ENCODE measurements at places on chromosomes 7 and 10. TPM values are rescaled to one million over a fixed set of nuclear protein-coding genes. Genes with fewer than 3 reads are reported as not detected.
A peak's percentile ranks its signal among the peaks of the same experiment; 100 is the strongest.

TAS2R41 gene
- total RNA-seq: 0.25 TPM

PNLIPRP3 gene
- total RNA-seq: not detected

DNA sequence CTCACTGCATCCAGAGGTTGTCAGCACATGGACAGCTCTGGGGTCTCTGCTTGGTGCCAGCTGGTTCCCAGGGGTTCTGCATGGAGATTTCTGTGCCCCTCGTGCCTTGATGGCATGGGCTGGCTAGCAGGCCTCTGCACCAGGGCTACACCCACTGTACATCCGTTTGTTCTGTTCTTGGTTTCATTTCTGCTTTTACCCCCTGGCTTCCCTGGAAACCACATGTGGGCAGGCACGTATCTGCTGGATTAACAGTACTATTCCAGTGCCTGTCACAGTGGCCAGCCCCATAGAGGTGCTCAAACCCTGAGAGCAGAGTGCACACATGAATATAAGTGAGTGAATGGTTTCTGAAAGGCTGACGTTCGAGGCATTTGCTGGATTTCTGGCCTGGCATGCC lies 207.2 kb upstream of the GPR26 start:
- H3K4me3 ChIP-seq: no peak overlapping the region
- H3K27me3 ChIP-seq: no peaks in the 10 kb centered on the region
- H3K27ac ChIP-seq: no peak overlapping the region
- DNase-seq: no peak
- H3K4me1 ChIP-seq: no peaks in the 10 kb centered on the region

DNA sequence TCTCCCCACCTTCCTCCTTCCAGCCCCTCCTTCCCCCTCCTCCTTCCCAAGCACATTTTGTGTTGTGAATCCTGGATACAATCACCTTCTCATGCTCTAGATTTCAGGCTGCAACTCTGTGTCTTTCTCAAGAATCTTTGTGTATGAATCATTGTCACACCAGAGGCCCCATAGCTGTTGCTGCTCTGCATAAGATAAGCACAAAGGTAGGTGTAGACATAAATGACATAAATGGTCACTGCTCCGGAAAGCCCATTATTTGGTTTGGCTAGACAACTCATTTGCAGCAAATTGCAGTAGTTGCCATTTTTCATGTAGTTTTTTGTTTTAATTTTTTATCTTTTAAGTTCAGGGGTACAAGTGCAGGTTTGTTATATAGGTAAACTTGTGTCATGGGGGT lies 216.3 kb upstream of the NRP1 start:
- no peaks in the 10 kb centered on the region for H3K36me3 ChIP-seq
- H3K4me1 ChIP-seq: no peaks in the 10 kb centered on the region
- DNase-seq: no peak
- H3K27me3 ChIP-seq: no peaks in the 10 kb centered on the region
- H3K27ac ChIP-seq: no peak overlapping the region
- no peak overlapping the region for H3K4me3 ChIP-seq

- H3K36me3 ChIP-seq: no peaks in the 10 kb centered on the region
- no peak for DNase-seq
- H3K27ac ChIP-seq: no peak overlapping the region
- H3K4me3 ChIP-seq: no peak overlapping the region
Observed at GRCh38 chr7:50246551-50246950, 58.0 kb upstream of the IKZF1 start.

CYP3A5 gene
- total RNA-seq: 21.9 TPM

DNA sequence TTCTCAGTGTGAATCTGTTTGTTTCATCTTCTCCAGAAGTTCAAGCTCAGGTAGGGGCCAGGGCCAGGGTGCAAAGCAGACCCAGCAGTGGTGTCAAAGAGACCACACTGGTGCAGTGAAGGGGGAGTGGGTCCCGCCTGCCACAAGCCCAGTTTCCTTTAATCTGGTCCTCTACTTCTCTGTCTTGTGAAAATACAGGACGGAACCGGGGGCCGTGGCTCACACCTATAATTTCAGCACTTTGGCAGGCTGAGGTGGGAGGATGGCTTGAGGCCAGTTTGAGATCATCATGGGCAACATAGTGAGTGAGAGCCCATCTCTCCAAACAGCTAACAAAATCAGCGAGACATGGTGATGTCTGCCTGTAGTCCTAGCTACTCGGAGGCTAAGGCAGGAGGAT lies 109.0 kb downstream of the SLIT1 start:
- H3K36me3 ChIP-seq: no peaks in the 10 kb centered on the region
- no peaks in the 10 kb centered on the region for H3K27me3 ChIP-seq
- H3K4me3 ChIP-seq: no peak overlapping the region

DNA sequence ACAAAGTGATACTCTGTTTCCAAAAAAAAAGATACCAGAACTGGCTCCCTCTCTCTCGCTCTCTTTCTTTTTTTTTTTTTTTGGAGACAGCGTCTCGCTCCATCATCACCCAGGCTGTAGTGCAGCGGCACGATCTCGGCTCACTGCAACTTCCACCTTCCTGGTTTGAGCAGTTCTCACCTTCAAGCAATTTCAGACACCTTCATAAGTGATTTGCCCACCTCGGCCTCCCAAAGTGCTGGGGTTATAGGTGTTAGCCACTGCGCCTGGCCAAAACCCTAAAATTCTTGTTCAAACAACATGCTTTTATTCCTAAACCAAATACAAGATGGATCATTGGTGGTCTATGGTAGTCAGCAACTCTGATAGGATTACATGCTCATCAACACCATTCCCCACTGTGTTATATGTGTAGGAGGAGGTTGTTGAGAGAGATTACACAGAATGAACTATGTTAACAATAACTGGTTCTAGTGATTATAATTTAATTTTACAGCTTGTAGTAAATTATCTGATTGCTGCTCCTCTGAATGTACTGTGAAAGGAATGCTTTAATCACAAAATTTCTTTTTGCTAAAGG lies 15.5 kb downstream of the ACBD5 start:
- H3K36me3 ChIP-seq: peaks cover 19% of the 10 kb centered on the region
- H3K4me1 ChIP-seq: no peaks in the 10 kb centered on the region
- DNase-seq: no peak
- no peak overlapping the region for H3K27ac ChIP-seq
- H3K27me3 ChIP-seq: no peaks in the 10 kb centered on the region

DNA sequence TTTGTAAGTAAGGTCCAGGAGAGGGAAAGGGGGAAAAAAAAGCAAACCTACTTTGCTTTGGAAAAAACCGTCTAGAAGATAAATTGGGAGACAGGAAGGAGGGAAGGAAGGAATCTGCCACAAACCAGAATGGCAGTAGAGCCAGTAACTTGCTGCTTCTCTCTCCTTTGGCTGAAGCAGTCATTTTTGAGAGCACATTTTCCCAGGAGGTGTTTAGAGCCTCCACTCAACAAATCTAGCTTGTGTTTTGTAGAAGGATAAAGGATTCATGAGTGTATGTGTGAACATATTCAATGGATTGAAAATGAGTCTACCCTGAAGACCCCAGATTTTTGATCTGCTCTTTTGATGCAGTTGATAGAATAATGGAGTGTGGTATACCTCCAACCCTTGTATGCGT lies 2.6 kb downstream of the NRG3 start:
- H3K36me3 ChIP-seq: no peaks in the 10 kb centered on the region
- H3K27me3 ChIP-seq: peaks cover 7% of the 10 kb centered on the region
- H3K4me3 ChIP-seq: no peak overlapping the region
- no peak for DNase-seq
- H3K4me1 ChIP-seq: peaks cover 3% of the 10 kb centered on the region

- H3K4me1 ChIP-seq: no peaks in the 10 kb centered on the region
- H3K4me3 ChIP-seq: no peak overlapping the region
- no peak for DNase-seq
- no peak overlapping the region for H3K27ac ChIP-seq
- no peaks in the 10 kb centered on the region for H3K27me3 ChIP-seq
Observed at GRCh38 chr7:114720725-114721124, 201.2 kb upstream of the MDFIC start.

CYP2C8 gene
- total RNA-seq: 0.33 TPM

- DNase-seq: no peak
- H3K27me3 ChIP-seq: no peaks in the 10 kb centered on the region
- no peak overlapping the region for H3K4me3 ChIP-seq
- peaks cover 17% of the 10 kb centered on the region for H3K36me3 ChIP-seq
- no peak overlapping the region for H3K27ac ChIP-seq
- no peaks in the 10 kb centered on the region for H3K4me1 ChIP-seq
Observed at GRCh38 chr7:158742065-158742821, 37.6 kb upstream of the NCAPG2 start.

DNA sequence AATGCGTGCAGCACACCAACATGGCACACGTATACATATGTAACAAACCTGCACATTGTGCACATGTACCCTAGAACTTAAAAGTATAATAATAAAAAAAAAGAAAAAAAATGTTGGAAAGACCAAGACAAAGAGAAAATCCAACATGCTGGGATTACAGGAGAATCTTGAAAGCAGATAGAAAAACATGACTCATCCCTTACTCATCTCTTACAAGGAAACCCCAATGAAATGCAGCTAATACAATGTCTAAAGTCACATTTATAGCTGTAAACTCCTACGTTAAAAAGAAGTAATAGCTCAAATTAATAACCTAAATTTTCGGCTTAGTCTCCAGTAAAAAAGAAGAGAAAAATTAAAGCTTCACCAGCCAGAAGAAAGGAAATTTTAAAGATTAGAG lies 47.5 kb upstream of the DGKB start:
- H3K27me3 ChIP-seq: no peaks in the 10 kb centered on the region
- no peaks in the 10 kb centered on the region for H3K36me3 ChIP-seq
- H3K4me1 ChIP-seq: no peaks in the 10 kb centered on the region
- H3K27ac ChIP-seq: no peak overlapping the region
- H3K4me3 ChIP-seq: no peak overlapping the region

DNA sequence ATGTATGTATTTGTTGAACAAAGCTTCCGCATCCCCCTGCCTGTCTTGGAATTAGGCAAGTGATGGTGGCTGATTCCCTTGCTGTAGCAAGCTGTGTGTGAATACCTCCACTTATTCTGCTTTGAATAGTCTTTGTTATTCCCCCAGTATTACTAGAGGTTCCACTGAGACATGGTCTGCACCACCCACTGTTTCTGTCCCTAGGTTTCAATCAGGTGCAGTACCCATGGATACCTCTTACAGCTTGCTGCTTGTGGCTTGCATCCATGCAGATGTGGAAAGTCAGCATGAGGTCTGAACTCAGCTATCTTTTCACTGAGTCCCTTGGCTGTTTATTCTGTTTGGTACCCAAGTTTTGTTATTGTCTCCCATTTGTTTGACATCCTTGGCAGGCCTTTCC lies 447.4 kb downstream of the GRM8 start:
- H3K27me3 ChIP-seq: no peaks in the 10 kb centered on the region
- H3K4me1 ChIP-seq: no peaks in the 10 kb centered on the region
- no peak overlapping the region for H3K4me3 ChIP-seq
- H3K36me3 ChIP-seq: no peaks in the 10 kb centered on the region

DNA sequence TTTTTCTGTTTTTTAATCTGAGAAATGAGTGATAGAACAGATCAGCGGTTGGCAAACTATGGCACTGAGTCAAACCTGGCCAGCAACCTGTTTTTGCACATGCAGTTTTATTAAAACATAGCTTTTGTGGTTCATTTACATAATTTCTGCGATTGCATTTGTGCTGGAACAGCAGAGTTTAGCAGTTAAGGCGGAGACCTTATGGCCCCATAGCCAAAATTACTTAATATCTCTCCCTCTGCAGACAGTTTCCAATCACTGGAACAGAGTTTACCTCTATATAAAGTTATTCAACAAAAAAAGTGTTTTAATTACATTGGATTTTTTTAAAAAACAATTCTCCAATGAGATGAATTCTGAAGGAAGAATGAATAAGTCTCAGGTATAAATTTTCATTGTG lies 212.1 kb downstream of the DGKB start:
- DNase-seq: no peak
- no peak overlapping the region for H3K27ac ChIP-seq
- no peaks in the 10 kb centered on the region for H3K27me3 ChIP-seq
- H3K4me3 ChIP-seq: peak overlapping the region; percentile 14
- peaks cover 15% of the 10 kb centered on the region for H3K4me1 ChIP-seq

DNA sequence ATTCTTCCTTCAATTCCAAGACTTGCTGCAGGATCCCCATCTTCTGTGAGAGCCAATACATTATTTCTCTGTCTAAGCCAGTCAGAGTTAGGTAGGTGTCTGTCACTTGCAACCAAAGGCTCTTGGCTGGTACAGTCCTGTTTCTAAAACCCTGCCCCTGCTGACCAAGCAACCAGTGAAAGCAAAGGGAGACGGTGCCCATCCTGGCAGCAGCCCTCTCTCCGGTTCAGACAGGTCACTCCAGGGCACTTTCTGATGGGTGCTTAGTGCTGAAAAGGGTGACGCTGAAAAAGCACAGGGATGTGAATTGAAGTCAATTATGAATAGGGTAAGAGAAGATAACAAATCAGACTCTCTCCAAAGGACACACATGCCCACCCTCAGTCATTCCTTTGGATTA lies 37.5 kb downstream of the SPOCK2 start:
- H3K36me3 ChIP-seq: no peaks in the 10 kb centered on the region
- no peak overlapping the region for H3K27ac ChIP-seq
- no peaks in the 10 kb centered on the region for H3K27me3 ChIP-seq

UNCX gene
- not detected for total RNA-seq

- no peak overlapping the region for H3K27ac ChIP-seq
- H3K4me3 ChIP-seq: no peak overlapping the region
- no peaks in the 10 kb centered on the region for H3K27me3 ChIP-seq
- H3K4me1 ChIP-seq: no peaks in the 10 kb centered on the region
- H3K36me3 ChIP-seq: no peaks in the 10 kb centered on the region
Observed at GRCh38 chr7:77284616-77285015, 85.0 kb upstream of the FGL2 start.

DNA sequence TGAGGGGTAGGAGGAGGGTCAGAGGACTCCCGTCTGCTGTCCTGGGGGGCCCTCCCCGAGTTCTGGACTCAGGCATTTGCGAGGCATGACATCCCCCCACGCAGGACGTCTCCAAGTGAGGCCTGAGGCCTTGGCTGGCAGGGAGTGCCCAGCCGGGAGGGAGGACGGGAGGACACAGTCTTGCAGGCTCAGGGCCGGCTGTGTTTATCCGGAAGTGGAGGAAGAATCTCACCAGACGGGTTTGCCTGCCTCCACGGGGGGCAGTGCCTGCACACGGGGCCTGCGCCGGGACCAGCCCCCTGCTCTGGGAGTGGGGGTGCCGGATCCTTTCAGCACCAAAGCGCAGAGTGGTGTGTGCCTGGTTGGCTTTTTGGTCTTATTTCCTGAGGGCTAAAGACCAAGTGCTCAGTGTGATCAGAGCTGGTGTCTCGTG lies 10.9 kb downstream of the PWWP2B start:
- no peaks in the 10 kb centered on the region for H3K27me3 ChIP-seq
- DNase-seq: no peak
- H3K36me3 ChIP-seq: no peaks in the 10 kb centered on the region
- no peak overlapping the region for H3K4me3 ChIP-seq

- H3K27me3 ChIP-seq: no peaks in the 10 kb centered on the region
- no peaks in the 10 kb centered on the region for H3K36me3 ChIP-seq
- no peak for DNase-seq
- no peak overlapping the region for H3K4me3 ChIP-seq
- no peaks in the 10 kb centered on the region for H3K4me1 ChIP-seq
Observed at GRCh38 chr10:65328486-65328885, 1597.3 kb upstream of the LRRTM3 start.

ZNF365 gene
- not detected for total RNA-seq

- no peak for DNase-seq
- no peaks in the 10 kb centered on the region for H3K36me3 ChIP-seq
- no peak overlapping the region for H3K27ac ChIP-seq
Observed at GRCh38 chr10:35635576-35635975, 6.5 kb downstream of the FZD8 start.
